ENCODE measurements at places on chromosomes 12 and 14. TPM values are rescaled to one million over a fixed set of nuclear protein-coding genes. Genes with fewer than 3 reads are reported as not detected.

PTCSC3 gene
- total RNA-seq, result not detected

DNA sequence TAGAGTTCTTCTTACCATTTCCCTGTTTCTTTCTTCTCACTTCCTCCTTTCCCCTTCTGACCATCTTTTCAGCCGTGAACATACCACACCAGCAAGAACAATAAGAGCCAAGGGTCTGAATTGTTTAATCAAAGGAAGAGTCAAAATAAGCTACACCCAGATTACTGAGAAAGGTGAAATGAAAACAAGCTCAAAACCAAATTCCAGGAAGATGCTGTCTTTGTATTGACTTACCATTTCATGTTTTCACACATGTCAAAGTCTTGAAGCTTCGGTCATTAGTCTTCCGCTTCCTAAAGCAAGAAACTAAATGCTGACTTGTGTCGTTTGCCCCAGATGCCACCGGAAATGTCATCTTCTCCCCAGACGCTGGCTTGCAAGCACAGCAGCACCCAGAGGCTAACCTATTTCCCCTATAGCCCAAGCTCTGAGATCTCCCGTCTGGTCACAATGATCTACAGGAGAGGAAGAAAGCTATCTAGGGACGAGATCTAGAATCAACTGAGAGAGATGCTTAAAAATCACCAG lies 136.5 kb upstream of the AMIGO2 start:
- DNase-seq, result peak; percentile 47

NXPH4 gene
- not detected for total RNA-seq

DNA sequence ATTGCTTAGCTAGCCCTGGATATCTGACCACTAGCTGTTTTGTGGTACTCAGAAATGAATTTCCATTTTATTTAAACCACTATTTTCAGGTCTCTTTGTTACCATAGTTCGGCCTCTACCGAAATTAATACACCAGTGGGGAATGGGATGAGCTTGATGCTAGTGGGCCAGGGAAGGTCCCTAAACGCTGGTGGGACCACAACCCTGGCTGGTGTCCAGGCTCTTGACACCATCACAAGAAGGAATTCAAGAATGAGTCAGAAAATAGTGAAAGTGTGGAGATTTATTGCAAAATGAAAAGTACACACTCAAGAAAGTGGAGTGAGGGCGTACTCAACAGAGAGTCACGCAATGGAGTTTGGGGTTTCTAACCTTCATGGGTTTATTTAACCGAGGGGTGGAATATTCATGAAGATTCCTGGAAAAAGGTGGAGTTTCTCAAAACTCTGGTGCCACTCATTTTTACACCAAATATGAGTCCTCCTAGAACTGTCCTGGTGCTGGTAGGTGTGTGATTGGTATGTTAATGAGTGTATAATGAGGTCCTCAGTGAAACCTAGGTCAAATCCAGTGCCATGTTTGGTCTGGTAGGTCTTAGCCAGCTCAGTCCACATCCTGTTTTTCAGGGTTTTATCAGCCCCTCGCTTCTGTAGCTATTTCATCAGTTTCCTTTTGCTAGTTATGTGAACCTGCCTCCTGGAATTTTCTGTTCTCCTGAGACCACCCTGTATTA lies 38.9 kb upstream of the LRP6 start:
- DNase-seq, result no peak

ERBB3 gene
- total RNA-seq, result 423 TPM

GRCh38 chr14:77151918-77152588 lies 10.5 kb upstream of the ZDHHC22 start:
- no peak for DNase-seq

- no peak for DNase-seq
These were observed 63.0 kb downstream of the NOC4L start for GRCh38 chr12:132207083-132207775.

DNA sequence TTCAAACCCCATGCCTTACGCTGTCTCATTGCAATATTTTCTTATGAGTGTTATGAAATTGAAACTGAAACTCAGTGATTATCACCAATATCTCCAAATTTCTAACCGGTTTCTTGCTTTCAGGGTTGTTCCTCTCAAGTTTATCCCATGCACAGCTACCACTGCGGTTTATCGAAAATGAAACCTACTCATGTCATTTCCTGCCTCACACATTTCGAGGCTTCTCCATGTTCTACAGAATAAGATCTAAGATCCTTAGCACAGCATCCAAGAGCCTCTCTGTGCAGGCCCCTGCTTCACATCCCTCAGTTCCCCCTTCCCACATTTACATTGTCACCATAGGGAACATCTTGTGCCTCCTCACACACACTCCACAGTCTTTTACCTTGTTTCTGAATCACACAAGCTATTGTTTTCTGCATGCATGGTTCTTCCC lies 45.5 kb upstream of the FAR2 start:
- DNase-seq, result no peak

- DNase-seq, result peak; percentile 33
These were observed 66.1 kb downstream of the C14orf132 start for GRCh38 chr14:96105089-96105925.

DNA sequence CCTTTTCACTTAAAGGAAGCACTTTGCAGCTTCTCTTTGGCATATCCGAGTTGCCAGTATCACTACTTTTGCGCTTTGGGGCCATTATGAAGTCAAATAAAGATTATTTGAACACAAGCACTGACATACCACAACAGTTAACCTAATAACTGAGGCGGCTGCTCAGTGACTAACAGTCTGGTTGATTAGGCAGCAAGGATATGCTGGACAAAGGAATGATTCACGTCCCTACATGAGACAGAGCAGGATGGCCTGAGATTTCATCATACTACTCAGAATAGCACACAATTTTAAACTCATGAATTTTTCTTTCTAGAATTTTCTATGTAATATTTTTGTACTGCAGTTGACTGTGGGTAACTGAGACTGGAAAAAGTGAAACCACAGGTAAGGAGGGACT lies 56.9 kb upstream of the E2F7 start:
- DNase-seq, result no peak

RERGL gene
- total RNA-seq, result 1.7 TPM

DNA sequence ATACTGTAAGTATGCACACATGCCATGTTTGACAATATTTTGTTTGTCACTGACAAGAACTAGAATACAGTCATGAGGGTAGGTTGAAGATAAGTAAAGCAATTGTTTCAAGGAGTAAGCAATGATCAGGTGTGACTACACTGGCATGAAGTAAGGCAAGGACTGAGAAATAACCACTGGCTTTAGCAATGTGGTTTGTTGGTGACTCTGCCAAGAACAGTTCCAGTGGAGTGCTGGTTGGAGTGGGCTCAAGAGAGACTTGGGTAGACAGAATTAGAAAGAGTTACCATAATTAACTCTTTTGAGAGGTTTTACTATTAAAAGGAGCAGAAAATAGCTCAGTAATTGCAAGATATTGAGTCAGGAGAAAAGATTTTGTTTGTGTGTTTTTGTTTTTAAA lies 129.6 kb downstream of the GTF2A1 start:
- DNase-seq, result no peak

GRCh38 chr12:118711185-118711584 lies 270.2 kb upstream of the SRRM4 start:
- DNase-seq, result no peak

TOMM20L gene
- 1.0 TPM for total RNA-seq

COX8C gene
- not detected for total RNA-seq

DNA sequence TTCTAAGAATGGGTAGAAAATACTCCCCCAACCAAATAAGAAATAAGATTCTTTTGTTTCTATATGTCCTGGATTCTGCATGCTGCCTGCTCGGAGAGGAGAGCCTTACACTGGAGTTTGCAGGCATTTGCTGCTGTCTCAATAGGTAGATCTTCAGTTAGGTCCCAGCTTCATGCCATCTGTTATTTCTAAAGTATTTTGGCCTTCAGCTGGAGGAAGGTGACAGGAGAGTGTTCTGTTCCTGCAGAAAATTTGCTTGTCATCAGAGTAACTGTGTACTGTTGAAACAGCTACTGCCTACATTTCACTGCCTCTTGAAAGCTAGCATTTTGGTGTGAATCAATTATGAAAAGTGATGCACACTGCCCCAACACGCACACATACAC lies 966.9 kb downstream of the NRXN3 start:
- DNase-seq, result no peak

DNA sequence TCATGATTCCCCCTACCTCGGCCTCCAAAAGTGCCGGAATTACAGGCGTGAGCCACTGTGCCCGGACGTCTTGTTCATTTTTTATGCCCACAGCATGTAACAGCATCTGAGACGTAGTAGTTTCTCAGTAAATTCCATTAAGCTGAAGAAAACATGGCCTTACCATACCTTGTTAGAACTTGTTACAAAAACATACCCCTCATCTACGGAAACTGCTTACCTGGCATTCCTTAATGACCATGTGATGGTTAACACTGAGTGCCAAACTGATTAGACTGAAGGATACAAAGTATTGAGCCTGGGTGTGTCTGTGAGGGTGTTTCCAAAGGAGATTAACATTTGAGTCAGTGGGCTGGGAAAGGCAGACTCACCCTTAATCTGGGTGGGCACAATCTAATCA lies 186.8 kb downstream of the CEP128 start:
- DNase-seq, result no peak

GUCY2C gene
- total RNA-seq, result 94.8 TPM

ADCY6 gene
- 102 TPM for total RNA-seq

DNA sequence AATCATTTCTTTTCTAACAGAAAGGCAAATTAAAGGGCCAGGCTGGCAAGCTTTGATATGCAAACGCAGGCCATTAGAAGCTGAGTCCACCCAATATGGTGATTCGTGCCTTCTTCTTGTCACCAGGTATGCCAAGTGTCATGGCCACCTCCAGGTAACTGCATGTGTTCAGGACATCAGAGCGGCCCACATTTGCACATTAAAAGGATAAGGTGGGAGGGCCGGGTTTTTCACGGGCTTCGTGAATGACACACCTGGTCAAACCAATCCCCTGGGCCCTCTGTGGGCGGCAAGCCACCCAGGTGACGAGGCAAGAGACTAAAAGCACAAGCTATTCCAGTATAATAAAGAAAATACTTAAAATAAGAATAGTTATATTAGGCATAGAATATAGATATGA lies 75.9 kb upstream of the TSPAN11 start:
- no peak for DNase-seq

GRCh38 chr14:100286484-100287191 lies 19.6 kb downstream of the SLC25A29 start:
- peak; percentile 32 for DNase-seq

GRCh38 chr14:103527408-103528145 lies 1.4 kb upstream of the TRMT61A start:
- no peak for DNase-seq

DNA sequence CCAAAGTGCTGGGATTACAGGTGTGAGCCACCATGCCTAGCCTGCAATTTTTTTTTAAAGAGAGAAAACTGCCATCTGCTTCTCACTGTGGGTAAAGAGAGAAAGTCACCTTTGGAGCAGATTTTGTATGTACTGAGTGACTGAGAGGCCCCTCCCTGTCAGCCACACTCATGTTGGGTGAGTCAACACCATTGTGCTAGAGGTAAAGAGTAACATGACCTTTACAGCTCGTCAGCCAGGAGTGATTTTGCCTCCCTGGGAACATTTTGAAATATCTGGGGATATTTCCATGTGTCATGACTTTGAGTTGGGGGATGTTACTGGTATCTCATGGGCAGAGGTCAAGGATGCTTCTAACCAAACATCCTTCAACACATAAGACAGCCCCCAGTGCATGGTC lies 115.2 kb downstream of the KSR2 start:
- no peak for DNase-seq

DNA sequence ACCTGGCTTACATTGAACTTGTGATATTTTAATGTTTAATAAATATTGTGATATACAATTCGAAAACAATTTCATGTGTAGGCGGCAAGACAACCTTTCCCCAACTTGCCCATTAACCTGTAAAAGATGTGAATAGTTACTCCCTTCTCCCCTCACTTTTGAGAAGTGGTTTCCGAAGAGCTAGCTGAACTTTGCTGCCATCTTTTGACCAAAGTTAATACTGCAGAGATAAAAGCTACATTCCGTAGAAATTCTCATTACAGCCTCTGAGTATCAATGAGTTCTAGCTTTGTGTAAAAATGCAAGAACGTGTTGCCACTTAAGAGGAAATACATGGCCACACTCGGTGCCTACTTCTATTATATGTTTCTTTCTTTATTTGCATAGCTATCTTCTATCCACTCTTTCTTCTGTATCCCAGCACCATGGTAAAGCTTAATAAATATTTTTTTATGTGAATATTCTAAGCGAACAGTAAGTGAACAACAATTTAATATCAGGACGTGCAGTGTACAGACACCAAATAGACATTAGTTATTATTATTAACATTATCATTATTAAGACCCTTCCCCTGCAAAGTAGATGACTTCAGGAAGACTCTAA lies 105.1 kb upstream of the TMEM260 start:
- no peak for DNase-seq

SEC23A gene
- total RNA-seq, result 84.4 TPM

- no peak for DNase-seq
These were observed 227.2 kb downstream of the MED13L start for GRCh38 chr12:116050275-116050674.

DCP1B gene
- 12.6 TPM for total RNA-seq

RAPGEF3 gene
- 11.4 TPM for total RNA-seq

DNA sequence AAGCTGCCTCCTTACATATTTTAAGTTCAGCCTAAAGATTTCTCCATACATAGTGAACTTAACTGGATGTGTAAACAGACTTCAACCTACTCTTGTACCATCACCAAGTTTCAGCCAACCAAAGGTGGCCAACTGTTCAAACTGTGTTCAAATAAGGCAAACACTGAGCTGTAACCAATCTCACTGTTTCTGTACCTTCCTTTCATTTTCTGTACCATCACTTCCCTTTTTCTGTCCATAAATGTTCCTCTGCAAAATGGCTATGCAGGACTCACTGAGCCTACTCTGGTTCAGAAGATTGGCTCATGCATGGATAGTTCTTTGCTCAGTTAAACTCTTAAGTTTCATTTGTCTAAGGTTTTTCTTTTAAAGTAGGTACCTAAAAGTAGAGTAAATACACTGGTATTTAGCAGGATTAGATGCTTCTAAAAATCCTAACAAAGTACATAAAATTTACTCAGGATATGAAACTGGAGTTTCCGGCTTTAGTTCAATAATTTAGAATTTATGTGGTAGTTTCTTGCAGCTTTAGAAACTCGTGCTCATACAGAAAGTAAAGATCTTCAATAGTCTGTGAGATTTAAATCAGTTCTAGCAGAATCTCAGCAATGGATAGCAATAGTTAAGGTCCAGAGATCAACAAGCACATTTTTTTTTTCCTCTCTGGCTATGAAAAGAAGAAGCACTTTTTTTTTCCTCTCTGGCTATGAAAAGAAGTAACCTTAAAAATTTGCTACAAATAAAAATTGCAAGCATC lies 282.0 kb upstream of the PPFIA2 start:
- DNase-seq, result no peak

- no peak for DNase-seq
These were observed 32.4 kb upstream of the CD69 start for GRCh38 chr12:9792961-9793617.

ZCRB1 gene
- total RNA-seq, result 31.4 TPM

GRCh38 chr14:49858383-49858782 lies 5.8 kb upstream of the NEMF start:
- DNase-seq, result no peak

DNA sequence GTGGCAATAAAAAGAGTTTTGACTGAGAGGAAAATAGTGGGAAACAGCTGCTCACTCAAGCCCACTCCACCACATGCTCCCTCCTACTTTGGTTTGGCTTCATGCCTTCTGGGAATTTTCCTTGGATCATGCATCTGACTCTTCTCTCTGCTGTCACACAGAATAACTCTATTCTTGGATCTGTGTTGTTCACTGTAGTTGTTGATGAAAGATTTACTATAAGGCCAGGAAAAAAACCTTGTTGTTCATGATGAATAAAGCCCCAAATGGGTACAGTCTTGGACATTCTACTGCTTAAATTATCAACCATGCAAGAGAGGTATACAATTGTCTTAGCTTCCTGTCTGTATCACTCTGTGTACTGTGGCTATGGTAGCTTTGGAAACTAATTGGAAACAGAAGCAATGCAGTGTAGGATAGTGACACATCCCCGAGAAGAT lies 70.5 kb downstream of the TMX1 start:
- DNase-seq, result no peak

All from mucosa of descending colon (tissue), 3 donors.